HT-29 (cell line): ENCODE measurements at places on chromosomes 7 and 10.

- DNase-seq: no peak
These were observed 1064.9 kb downstream of the NXPH1 start for GRCh38 chr7:9498303-9498702.

DNA sequence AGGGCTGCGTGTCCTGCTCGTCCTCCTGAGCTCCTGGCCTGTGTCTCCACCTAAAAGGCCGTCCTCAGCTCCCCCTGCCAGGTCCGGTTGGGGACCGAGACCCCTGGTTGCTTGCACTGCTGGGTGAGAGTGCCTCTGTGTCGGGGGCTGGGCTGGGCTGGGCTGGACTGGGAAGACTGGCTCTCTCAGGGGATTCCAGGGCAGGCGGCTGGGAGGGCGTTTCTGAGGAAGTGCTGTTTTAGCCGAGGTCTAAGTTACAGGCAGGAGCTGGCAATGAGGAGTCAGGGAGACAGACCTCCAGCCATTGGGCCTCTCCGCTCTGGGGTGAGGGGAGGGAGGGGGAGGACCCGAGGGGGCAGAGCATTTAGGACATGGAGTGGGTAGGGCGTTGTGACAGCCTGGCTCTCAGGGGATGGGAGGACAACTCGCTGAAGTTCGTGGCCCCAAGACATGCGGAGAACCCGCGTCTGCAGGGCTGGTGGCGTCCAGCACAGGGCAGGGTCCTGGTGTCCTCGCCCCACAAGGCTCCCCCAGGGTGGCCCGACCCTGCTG is 20.9 kb downstream of the FOXK1 start:
- no peak for DNase-seq

- DNase-seq: peak; percentile 39
These were observed 59.8 kb downstream of the RAMP3 start for GRCh38 chr7:45217358-45217757.

GRCh38 chr7:33137103-33137502 is 7.7 kb downstream of the BBS9 start:
- DNase-seq: no peak

DNA sequence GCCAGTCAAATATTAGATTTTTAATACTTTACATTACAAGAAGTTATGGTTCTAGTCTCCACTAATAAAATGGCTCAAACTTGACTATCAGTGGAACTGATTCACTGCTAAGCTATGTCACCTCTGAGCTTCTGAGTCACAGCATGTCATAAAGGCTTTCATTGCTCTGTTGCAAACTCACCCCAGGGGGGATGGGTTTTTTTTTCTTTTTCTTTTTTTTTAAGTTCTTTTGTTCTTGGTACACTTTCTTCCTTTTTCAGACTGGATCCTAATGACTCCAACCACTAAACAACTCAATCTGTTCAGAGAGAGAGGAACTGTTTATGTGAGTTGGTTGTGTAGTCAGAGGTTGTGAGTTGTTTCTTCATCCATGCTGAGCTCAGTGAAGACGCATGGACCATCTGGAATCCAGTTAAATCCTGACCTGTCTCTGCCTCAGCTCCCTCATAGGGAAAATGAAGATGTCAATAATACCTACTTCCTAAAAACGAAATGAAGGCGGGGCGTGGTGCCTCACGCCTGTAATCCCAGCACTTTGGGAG is 11.0 kb downstream of the MYOF start:
- DNase-seq: peak; percentile 89

GRCh38 chr10:8911032-8911431 is 856.5 kb downstream of the GATA3 start:
- DNase-seq: no peak

- no peak for DNase-seq
These were observed 40.5 kb downstream of the C10orf120 start for GRCh38 chr10:122659126-122659525.

- no peak for DNase-seq
These were observed 127.2 kb downstream of the SLIT1 start for GRCh38 chr10:97058521-97058920.

DNA sequence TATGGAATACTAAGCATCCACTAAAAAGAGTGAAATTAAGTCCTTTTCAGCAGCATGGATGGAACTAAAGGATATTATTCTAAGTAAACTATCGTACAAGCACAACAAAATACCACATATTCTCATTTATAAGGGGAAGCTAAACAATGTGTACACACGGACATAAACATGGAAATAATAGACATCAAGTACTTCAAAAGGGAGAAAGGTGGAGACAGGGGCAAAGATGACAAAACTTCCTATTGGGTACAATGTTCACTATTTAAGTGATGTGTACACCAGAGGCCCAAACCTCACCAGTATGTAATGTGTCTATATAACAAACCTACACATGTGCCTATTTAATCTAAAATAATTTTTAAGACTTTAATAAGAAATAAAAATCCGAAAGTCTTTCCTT is 2.2 kb upstream of the AKR1C4 start:
- DNase-seq: no peak

GRCh38 chr10:58622246-58622645 is 109.6 kb downstream of the BICC1 start:
- DNase-seq: no peak

- DNase-seq: no peak
These were observed 56.7 kb downstream of the LHPP start for GRCh38 chr10:124518366-124518765.

DNA sequence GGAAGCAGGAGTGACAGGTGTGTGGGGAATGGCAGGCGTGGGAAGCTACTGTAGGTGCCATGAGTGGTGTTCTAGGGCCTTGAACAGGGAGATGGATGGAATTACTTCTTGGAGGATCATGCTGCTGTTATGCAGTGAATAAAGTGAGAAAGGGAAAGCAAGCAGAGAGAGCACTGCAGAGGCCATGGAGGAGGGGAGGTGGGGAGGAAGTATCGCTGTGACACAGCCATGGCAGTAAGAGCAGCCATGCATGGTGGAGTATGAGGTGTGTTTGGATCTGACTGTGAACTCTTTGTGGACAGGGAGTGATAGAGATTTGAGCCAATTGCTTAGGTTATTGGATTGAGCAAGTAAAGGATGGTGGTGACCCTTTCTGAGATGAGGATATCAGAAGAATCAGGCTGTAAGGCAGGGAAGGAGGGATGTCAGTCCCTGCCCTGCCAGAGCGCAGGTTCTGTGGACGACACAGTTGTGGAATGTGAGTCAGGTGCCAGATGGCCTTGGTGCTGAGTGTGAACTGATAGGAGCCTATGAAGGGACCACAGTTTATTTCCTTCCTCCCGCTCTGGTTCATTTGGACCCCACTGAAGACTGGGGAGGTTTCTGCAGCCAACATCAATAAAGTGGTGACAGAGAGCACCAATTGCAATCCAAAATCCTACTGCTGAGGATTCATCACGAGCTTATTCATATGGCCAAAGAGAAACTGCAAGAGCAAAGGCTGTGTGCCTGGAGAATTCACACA is 105.5 kb upstream of the TMEM72 start:
- no peak for DNase-seq

DNA sequence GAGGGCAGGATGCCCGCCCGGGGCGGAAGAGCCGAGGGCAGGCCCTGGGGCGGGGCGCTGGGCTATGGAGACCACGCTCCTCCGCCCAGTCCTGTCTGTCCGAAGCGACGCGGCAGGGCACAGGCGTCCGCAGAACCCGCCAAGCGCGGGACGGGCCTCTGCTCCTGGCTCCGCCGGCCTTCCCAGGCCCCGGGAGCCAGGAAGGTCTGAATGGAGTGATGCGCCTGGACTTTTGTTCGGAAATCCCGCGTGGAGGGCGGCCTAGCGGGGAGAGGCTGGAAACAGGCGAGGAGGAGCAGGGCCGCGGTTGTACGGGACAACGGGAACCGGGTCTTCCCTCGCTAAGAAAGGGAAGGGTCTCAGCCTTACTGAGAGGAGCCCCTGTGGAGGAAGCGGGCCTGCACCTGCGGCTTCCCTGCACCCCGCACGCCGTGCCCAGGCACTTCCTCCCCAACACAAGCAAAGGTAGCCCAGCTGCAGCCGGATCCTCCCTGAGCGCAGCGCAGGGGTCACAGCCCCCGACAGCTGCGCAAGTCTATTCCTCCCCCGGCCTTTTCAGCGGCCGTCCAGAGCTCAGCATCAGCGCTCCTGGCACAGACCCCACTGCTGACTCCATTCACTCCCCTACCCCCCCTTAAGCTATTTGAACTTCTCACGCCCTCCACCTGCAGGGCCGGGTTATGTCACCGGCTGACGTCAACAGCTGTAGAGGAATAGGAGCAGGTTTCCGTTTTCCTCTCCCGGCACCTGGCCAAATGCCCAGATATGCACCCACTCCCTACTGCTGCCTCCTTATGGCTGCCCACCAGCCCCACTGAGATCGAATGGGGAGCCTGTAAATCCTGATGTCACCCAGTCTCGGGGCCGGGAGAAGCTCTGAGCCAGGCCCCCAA is 143.2 kb upstream of the RET start:
- DNase-seq: no peak

DNA sequence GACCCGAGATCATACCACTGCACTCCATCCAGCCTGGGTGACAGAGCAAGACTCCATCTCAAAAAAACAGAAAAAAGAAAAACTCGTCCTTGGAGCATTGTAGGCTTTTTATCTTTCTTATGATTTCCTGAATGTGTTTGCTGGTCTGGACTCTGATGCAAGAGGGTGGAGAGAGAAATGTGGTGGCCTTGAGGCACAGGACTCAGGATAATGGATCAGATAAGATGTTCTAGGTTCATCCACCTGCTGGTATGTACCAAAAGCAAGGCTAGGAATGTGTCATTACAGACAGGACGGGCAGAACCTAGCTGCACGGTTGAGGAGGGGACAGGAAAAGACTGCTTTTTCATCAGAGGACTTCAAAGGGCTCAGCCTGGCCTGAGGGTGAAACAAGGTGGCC is 33.5 kb downstream of the GCC1 start:
- no peak for DNase-seq

DNA sequence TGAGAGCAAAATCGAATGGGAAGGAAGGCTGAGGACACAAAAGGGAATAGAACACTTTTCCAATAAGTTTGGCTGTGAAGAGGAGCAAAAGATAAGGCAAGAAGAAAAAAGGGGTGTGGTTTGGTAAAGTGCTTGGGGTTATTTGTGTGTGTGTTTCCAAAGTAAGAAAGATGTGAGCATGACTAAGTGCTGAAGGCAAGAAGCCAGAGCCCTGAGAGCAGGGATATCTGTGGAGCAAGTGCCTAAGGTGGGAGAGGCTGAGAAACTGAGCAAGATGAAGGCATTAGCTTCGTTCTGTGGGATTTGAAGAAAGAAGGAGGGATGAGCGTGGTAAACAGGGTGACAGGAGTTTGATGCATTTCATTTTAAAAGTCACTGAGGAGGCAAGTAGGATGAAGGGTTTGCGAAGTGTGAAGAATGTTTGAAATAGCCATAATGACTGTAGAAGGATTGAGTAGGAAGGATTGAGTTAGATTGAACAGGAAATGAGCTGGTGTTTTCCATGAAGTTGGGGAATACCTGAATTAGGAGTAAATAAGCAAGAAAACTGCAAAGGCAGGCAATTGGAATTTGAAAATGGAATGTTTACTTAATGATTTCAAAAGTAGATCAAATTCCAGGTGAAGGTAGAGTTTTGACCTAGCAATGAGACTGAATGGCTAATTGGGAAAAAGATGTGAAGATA is 19.9 kb upstream of the SP4 start:
- DNase-seq: no peak

DNA sequence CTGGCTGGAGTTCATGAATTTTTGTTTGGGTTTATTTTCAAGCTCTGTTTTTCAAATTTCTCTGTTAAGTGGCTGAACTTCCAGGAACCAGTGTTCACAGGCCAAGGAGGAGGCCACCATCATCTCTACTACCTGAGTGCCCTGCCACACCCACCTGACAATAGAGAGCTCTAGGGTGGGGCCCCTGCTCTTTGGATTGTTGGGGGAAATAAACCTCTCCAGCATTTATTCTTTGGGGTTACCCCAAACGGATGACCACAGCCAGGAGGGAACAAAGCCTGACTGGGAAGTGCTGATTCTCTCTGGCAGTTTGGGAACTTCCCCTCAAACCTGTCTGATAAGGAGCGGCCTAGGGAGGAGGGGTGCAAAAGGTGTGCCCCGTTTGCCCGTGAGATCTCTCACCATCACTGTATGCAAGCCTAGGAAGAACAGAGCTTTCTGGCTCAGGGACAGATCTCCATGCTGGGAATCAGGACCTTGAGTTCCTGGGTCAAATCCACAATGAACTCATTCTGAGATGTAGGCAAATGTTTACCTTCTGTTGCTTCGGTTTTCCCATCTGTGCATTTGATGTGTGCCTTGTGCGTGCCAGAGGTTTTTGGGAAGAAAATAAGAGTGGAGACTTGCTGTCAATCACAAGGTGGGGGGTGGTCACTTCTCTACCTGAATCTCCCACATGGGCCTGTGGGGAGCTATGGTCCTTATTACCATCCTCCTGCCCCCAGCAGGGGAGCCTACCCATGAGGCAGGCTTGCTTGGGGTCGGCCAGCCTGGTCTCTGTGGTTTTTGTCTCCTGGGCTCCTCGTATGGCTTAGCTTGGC is 27.7 kb upstream of the PDCD4 start:
- no peak for DNase-seq

DNA sequence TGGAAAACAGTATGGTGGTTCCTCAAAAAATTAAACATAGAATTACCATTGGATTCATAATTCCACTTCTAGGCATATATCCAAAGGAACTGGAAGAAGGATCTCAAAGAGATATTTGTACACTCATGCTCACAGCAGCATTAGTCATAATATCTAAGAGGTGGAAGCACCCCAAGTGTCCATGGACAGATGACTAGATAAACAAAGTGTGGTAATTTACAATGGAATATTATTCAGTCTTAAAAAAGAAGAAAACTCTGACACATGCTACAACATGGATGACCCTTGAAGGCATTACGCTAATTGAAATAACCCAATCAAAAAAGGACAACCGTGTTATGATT is 594.2 kb downstream of the KCNMA1 start:
- DNase-seq: no peak

DNA sequence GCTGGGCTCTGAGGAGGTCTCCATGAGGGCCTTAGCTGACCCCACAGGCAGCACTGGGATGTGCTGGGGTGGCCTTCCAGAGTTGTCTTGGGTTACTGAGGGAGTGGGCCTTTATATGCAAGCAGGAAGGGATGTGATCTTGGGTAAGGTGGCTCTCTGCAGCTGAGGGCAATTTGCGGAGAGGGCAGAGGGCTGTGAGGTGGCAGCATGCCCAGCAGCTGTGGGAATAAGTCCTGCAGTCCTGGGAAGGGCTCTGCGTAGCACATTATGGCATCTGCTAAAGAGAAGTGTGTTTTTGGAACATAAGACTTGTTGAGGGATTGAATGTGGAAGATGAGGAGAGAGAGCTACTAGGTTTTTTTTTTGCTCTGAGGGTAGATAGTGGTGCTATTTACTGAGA is 99.6 kb upstream of the KMT2E start:
- no peak for DNase-seq

- DNase-seq: no peak
These were observed 53.6 kb downstream of the TMEM130 start for GRCh38 chr7:98816241-98816640.

GRCh38 chr10:113047151-113047550 is 97.1 kb downstream of the TCF7L2 start:
- no peak for DNase-seq
